NCI-H187 (cell line): ENCODE measurements at places on chromosomes 5 and 9.

- no peak for DNase-seq
Measured at GRCh38 chr9:93243112-93243511, 59.2 kb downstream of the WNK2 start.

GRCh38 chr5:1777281-1778137, 22.1 kb downstream of the MRPL36 start:
- no peak for DNase-seq

- no peak for DNase-seq
Measured at GRCh38 chr9:5310851-5311250, 6.3 kb upstream of the RLN2 start.

- DNase-seq = no peak
Measured at GRCh38 chr5:55763746-55764420, 26.0 kb downstream of the DDX4 start.

GRCh38 chr5:3452622-3453021, 143.0 kb upstream of the IRX1 start:
- no peak for DNase-seq

DNA sequence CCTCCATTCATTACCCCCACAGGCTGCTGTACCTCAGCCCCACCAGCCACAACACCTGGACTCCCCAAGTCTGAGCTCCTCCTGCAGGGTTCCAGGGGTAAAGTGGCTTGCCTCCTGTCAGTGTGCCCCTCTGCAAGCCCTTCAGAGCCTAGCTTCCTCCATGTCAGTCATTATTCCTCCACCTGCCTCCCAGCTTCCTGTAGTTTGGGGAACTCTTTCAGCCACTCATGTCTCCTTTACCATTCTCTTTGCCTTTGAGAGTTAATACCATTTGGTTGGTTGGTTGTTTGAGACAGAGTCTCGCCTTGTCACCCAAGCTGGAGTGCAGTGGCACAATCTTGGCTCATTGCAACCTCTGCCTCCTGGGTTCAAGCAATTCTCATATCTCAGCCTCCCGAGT, 36.2 kb downstream of the IRF1 start:
- no peak for DNase-seq

GRCh38 chr5:38601863-38602298, 45.4 kb upstream of the LIFR start:
- no peak for DNase-seq

DNA sequence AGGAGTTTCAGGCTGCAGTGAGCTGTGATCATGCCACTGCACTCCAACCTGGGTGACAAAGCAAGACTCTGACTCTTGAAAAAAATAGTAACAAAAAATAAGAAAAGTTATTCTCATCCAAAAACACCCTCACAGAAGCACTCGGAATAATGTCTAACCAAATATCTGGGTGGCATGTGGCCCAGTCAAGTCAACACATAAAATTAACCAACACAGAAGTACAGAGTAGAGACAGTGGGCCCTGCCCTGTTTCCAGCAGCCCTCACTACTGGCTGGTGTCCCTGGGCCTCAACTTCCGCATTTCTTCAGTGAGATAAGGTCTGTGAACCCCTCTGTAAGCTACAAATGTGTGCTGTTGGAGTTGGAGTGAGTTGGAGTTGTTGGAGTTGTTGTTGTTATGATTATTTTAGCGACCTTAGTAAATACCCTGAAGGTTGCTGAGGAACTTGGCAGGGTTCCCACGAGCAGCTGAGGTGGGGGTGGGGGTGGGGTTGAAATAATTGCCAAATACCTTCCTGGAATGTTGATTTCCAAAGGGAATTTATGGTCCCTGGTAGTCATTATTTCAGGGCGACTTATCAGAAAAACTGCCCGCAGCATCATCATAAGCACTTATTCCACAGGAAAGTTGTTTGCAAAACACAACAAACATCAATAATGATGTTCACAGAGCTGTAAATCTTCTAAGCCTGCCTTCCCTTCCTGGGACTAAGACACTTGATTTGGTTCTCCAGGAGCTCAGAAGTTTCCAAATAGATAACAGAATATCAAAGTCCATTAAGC, 30.2 kb downstream of the C5orf15 start:
- no peak for DNase-seq

DNA sequence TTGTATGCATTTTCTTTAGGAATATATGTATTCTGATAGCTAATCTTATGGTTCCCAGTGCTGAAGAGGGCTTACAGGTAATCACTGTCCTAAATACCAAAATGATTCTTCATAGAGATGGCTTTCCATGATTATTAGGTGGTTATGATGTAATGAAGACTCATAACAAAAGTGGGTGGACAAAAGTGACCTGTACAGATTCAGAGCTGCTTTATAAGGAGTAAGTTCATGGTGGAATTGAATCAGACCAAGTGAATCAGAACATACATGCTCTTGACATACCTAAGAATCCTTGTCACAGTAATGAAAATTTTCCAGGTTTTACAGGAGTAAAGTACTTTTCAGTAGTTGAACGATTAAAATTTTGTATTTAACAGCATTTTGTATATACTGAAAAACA, 105.6 kb downstream of the NIPBL start:
- no peak for DNase-seq

DNA sequence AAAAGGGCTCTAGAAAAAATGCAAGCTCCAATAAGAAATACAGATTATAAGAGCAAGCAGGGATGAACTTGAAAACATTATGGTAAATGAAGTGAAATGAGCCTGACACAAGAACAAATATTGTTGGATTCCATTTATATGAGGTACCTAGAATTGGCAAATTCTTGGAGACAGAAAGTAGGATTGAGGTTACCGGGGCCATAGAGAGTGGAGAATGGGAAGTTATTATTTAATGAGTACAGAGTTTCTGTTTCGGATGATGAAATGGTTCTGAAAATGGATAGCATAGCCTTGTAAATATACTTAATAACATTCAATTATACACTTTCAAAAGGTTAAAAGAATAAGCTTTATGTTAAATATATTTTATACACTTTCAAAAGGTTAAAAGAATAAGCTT, 75.6 kb upstream of the SLC12A2 start:
- no peak for DNase-seq

GRCh38 chr5:82603033-82603987, 325.2 kb upstream of the RPS23 start:
- no peak for DNase-seq

- DNase-seq = no peak
Measured at GRCh38 chr9:130770679-130771442, 64.2 kb upstream of the ABL1 start.

- no peak for DNase-seq
Measured at GRCh38 chr9:121437891-121438290, 61.8 kb downstream of the GGTA1 start.

DNA sequence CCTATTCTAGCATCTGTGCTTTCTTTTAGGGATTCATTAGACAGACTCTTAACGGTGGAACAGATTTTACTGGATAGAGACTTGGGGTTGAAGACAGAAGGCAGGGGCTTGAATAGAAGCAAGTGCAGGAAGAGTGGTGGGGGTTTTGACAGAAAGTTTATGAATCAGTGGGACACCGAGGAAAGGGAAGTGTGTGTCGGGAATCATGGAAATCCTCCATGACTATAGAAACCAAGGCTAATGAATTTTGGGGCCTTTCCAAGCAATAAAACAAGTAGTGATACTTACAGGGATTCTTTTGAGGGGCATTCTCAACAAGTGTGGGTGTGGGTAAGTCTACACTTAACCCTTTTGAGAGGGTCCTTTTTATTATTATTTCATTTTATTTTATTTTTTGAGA, 12.8 kb downstream of the BASP1 start:
- DNase-seq = no peak

GRCh38 chr5:179130101-179130681, 70.0 kb downstream of the ZNF354C start:
- DNase-seq = no peak

- no peak for DNase-seq
Measured at GRCh38 chr5:180699042-180699441, 40.8 kb downstream of the OR2Y1 start.

DNA sequence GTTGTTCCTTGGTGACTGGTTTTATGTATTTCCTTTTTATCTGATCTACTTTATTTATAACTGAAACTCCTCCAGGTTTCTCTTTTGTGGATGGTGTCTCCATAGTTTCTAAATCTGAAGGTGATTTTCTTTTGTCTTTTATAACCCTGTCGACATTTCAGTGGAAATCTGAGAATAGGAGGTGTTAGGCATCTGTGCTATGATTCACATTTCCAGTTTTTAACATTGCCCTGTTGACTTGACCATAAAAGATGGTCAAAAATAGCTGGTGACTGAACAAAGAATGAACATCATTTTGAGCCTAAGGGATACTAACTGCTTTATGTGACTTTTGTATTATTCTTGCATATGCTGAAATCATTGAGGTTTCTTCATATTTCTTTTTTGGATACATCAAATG, 190.5 kb downstream of the PCSK1 start:
- no peak for DNase-seq

DNA sequence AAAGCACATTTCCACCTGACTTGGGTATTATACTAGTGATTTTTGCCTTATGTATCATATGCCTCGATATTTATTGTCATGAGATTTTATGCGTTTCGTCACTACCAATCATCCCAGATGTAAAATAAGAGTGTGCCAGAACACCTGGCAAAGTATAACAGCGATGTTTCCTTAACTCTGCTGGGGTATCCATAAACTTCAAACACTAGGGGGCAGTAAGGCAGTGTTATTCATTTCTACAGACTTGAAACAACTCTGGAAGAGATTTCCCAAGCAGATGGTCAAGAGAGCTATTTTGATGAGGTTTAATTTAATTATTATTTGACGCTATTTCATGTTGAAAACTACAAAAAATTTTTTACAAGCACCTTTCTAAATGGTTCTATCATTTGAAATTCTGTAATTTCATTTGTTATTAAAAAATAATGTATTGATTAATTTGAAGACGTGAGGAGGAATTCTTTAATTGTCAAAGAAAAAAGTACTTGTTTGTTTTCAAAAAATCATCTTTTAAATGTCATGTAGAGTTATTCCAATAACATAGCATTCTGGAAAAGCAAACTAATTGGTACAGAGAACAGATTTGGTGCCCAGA, 388.5 kb upstream of the CTNND2 start:
- no peak for DNase-seq

DNA sequence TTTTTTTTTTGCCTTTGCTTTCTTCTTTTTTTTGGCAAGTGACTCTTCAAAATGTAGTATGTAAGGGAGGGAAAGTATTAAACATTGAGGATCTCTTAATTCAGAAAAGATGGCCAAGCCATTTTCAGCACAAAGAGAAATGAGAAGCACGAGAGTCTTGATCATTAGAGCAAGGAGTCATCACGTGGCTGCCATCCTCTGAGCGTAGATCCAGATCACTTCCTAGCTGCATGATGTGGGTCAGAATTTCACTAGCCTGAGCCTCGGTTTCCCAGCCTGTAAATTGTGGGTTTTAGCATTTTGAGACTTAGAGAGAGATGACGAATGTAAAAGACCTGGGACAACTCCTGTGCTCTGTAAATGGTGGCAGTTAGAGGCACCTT, 312.9 kb downstream of the ARHGEF28 start:
- no peak for DNase-seq

DNA sequence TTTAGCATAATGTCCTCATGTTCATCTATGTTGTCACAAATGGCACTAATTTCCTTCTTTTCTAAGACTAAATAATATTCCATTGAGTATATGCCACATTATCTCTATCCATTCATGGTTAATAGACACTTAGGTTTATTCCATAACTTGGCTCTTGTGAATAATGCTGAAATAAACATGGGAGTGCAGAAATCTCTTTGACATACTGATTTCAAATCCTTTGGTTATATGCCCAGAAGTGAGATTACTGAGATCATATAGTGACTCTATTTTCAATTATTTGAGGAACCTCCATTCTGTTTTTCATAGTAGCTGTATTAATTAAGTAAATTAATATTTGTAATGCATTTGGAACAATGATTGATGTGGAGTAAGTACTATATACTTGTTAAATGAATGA, 13.0 kb downstream of the SMIM3 start:
- DNase-seq = no peak

GRCh38 chr9:93422977-93423616, 28.4 kb upstream of the FAM120A start:
- no peak for DNase-seq

GRCh38 chr5:96794757-96795156, 13.0 kb downstream of the ERAP1 start:
- no peak for DNase-seq

DNA sequence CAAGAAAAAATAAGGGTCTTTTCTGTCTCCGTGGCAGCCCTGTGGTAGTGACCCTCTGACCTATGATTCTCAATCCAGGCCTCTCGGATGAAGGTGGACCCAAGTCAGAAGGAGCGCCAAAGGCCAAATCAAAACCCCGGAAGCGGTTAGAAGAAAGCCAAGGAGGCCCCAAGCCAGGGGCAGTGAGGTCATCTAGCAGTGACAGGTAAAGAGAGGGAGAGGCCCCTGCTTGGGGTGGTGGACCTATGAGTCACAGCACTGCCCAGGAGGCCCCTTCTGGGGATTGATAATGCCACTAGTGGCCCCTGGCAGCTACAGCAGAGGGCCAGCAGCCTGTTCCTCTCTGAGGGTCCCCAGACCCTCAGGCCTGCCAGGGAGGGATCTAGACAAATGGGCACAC, 6.4 kb upstream of the SLC2A8 start:
- DNase-seq = no peak

DNA sequence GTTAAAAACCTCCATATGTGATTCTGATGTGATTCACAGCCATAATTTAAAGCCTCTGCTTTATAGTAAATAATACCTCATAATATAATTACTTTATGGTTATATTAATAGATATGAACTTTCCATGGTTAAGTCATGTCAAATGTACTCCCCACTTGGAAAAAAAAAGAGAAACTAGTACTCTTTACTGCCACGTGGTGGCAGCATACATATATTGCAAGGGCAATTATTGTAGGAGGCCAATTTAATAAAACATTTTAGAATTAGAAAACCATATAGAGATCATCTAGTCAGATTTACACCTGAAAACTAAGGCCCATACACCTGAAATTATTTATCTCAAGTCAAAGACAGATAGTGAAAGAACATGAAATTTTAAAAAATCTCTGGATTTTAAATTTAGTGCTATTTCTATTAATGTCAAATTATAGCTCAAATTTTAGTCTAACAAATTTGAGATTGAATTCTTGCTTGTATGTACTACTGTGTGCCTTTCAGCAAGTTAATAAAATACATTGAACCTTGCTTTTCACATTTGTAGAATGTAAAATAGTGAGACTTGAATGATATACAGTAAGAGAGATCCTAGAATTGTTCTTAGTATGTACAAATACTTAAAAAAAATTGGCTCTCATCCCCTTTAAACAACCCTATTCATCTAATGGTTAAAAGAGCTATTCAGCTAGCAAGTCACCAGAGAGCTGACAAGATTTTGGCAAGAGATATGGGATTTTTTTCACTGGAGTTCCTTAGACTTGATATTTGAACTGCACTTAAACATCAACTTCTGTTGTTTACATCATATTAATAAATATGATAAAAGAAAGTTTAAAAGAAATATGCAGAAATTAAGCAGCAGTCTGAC, 603.8 kb downstream of the TLE4 start:
- DNase-seq = no peak
